Keratinocyte (primary cell): ENCODE measurements at places on chromosomes 13 and 19. TPM values are rescaled to one million over a fixed set of nuclear protein-coding genes. Genes with fewer than 3 reads are reported as not detected.

- H3K4me1 ChIP-seq = no peaks in the 10 kb centered on the region
- no peaks in the 10 kb centered on the region for H3K27me3 ChIP-seq
- no peak overlapping the region for H3K27ac ChIP-seq
- no peaks in the 10 kb centered on the region for H3K36me3 ChIP-seq
Measured at GRCh38 chr19:56668676-56669075, 2.9 kb downstream of the ZNF835 start.

DNA sequence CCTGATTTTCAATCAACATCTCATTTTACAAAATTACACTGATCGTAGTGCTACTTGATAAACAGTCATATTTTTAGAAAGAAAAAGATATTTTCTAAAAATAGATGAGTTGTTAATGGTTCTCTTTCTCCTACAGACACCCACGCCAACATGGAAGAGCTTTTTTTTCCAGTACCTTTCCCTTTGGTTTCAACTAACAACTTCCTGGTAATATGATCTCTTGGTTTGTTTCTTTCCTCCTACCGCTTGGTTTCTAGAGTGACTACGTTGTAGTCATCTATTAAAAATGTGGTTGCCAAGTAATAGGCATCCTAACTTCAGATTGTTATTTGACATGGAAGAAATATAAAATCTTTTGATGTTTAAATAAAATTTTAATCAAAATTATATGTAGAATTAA, 189.0 kb downstream of the LACC1 start:
- no peak for DNase-seq
- H3K27me3 ChIP-seq = no peaks in the 10 kb centered on the region
- no peak overlapping the region for H3K4me3 ChIP-seq
- no peaks in the 10 kb centered on the region for H3K36me3 ChIP-seq
- H3K4me1 ChIP-seq = peaks cover 9% of the 10 kb centered on the region
- peak overlapping the region; percentile 22 for H3K27ac ChIP-seq

GRCh38 chr13:28659621-28659970, 666 bp downstream of the POMP start:
- no peaks in the 10 kb centered on the region for H3K27me3 ChIP-seq
- H3K4me3 ChIP-seq = peak overlapping the region; percentile 76
- H3K36me3 ChIP-seq = peaks cover 20% of the 10 kb centered on the region
- H3K4me1 ChIP-seq = peaks cover 28% of the 10 kb centered on the region
- DNase-seq = no peak

- no peak overlapping the region for H3K4me3 ChIP-seq
- H3K36me3 ChIP-seq = no peaks in the 10 kb centered on the region
- H3K4me1 ChIP-seq = peaks cover 9% of the 10 kb centered on the region
- no peaks in the 10 kb centered on the region for H3K27me3 ChIP-seq
Measured at GRCh38 chr13:20633802-20634201, 66.8 kb downstream of the IFT88 start.

GRCh38 chr19:44990966-44991365, 10.3 kb upstream of the RELB start:
- H3K27me3 ChIP-seq = no peaks in the 10 kb centered on the region
- H3K36me3 ChIP-seq = peaks cover 26% of the 10 kb centered on the region
- H3K27ac ChIP-seq = no peak overlapping the region
- H3K4me1 ChIP-seq = no peaks in the 10 kb centered on the region
- H3K4me3 ChIP-seq = no peak overlapping the region
- DNase-seq = no peak

- no peak for DNase-seq
- H3K27ac ChIP-seq = no peak overlapping the region
- no peaks in the 10 kb centered on the region for H3K27me3 ChIP-seq
- no peak overlapping the region for H3K4me3 ChIP-seq
- no peaks in the 10 kb centered on the region for H3K36me3 ChIP-seq
- H3K4me1 ChIP-seq = no peaks in the 10 kb centered on the region
Measured at GRCh38 chr19:45222724-45223123, 22.5 kb downstream of the EXOC3L2 start.

DNA sequence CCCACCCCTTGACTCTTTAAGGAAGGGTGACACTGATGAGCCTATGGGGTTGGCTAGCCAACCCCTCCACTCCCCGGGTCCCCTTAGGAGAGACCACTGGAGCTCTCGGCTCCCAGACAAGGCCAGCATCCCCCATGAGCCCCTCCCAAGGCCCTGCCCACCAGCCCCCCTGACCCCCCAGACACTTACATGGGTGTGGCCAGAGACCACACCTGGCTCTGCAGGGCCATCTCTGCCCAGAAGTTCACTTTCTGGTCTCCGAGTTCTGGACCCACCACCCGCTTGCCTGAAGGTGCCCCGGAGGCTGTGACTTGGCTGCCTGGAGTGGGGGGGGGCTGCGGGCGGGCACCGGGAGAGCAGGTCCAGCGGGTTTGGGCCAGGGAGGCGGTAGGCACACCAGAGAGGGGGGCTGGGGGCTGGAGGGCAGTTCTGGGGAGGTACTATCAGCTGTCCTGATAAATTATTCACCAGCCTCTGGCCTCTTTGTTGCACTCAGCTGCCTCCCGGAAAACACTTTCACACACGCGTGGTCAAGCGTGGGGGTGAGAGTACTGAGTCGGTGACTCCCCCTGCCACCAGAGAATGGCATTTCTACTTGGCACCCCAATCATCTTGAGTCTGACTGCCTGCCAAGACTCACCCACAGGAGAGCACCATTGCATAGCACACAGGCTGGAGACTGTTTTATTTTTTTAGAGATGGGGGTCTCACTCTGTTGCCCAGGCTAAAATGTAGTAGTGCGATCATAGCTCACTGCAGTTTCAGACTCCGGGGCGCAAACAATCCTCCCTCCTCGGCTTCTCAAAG, at the start of gene PALM3:
Gene PALM3, minus strand, starts transcription at position 326 of the 807 bp plus-strand sequence. Its CDS starts 96 bp downstream, at position 230.
- no peak for DNase-seq
- H3K4me1 ChIP-seq = no peaks in the 10 kb centered on the region
- H3K4me3 ChIP-seq = no peak within 1 kb of the TSS
- H3K36me3 ChIP-seq = no peaks in the 10 kb centered on the region
- H3K27ac ChIP-seq = no peak within 1 kb of the TSS

GRCh38 chr13:27933118-27933517, 13.3 kb downstream of the PDX1 start:
- no peak overlapping the region for H3K4me3 ChIP-seq
- no peak overlapping the region for H3K27ac ChIP-seq
- peaks cover 36% of the 10 kb centered on the region for H3K27me3 ChIP-seq
- no peak for DNase-seq
- H3K36me3 ChIP-seq = no peaks in the 10 kb centered on the region

DNA sequence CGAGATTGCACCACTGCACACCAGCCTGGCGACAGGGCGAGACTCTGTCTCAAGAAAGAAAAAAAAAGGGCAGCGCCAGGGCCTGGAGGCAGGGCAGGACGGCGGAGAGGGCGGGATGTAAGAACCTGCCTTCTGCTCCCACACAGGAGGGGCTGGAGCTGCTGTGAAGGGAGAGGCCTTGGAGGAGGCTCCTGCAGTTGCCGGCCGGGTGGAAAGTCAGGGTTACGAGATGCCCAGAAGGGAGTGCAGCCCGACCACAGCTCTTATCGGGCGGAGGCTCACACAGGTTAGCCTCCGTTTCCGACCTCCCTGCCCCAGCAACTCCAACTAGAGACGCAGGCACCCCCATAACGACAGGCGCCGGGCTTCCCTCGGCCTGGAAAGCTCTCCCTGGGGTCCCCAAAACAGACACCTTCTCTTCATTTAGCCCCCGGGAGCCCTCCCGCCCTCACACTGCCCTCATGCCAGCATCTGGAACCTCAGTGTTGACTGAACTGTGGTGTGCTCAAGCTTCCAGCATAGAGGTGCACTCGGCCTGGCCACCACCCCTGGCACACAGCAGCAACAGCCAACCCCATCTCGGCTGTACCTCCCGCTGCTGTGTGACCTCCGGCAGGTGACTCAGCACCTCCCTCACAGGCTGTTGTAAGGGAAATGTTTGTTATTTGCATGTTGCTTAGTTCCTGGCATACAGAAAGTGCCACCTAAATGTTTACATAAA, 1.4 kb downstream of the PLPP2 start:
- H3K4me1 ChIP-seq = peaks cover 17% of the 10 kb centered on the region
- H3K27ac ChIP-seq = peak overlapping the region; percentile 79
- peak; percentile 57 for DNase-seq

- DNase-seq = no peak
- no peak overlapping the region for H3K4me3 ChIP-seq
- H3K27me3 ChIP-seq = peaks cover 5% of the 10 kb centered on the region
- no peaks in the 10 kb centered on the region for H3K4me1 ChIP-seq
Measured at GRCh38 chr13:33040090-33040489, 23.9 kb downstream of the KL start.

DNA sequence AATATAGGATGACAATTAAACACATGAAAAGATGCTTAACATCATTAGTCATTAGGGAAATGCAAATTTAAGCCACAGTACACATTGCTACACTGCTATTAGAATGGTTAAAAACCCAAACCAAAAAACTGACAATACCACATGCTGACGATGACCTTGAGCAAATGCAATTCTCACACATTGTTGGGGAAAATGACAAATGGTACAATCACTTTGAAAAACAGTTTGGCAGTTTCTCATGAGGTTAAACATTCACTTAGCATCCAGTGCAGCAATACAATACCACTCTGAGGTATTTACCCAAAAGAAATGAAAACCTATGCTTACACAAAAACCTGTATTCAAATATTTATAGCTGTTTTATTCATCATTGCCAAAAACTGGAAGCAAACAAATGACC, 11.3 kb downstream of the FLT3 start:
- no peaks in the 10 kb centered on the region for H3K4me1 ChIP-seq
- H3K27ac ChIP-seq = no peak overlapping the region
- H3K27me3 ChIP-seq = no peaks in the 10 kb centered on the region
- H3K4me3 ChIP-seq = no peak overlapping the region
- DNase-seq = no peak

DNA sequence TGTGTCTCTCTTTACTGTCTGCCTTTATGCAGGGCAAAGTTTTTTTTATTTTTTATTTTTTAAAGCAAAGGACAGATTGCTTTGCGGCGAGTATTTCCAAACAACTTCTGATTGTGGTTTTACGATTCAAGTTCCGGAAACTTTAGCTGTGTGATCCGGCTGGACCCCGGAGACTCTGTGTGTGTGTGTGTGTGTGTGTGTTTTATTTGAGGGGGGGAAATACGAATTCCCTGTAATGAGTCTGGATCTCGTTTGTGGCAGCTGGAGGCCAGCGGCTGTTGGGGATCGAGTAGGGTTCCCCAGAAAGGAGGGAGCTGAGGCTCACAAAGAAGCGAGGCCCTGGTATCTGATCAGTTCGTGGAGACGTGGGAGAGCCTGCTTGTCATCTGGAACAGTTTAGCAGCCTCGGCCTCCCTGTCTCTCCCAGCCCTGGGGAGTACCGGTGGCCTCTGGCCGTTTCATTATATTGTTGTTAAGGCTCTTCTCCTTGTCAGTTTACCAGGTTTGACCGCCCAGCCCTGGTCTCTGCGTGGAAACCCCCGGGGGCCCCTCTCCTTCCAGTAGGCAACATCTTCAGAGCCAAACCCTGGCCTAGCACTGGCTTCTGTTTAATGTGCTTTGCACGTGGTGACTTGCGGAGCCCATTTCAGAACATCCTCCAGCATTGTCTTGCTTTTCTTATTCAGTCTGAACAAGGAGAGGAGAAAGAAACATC, 1.3 kb downstream of the FARP1 start:
- no peaks in the 10 kb centered on the region for H3K36me3 ChIP-seq
- H3K27me3 ChIP-seq = peaks cover 22% of the 10 kb centered on the region
- H3K4me3 ChIP-seq = peak overlapping the region; percentile 77
- no peak overlapping the region for H3K27ac ChIP-seq
- DNase-seq = no peak
- peaks cover 8% of the 10 kb centered on the region for H3K4me1 ChIP-seq

The NLRP7 gene
- 0.03 TPM in 1 of 3 replicates, not detected in the others for polyA plus RNA-seq

The ZNF738 gene
- polyA plus RNA-seq = 5.8 to 8.9 TPM (median 6.7 TPM) in 3 replicates

The GPC6 gene
- polyA plus RNA-seq = 0.42 to 0.49 TPM (median 0.45 TPM) in 3 replicates

The STARD13 gene
- 7.9 to 11.9 TPM (median 8.1 TPM) in 3 replicates for polyA plus RNA-seq

The DCUN1D2 gene
- 6.5 to 9.1 TPM (median 7.8 TPM) in 3 replicates for polyA plus RNA-seq

The RNF17 gene
- polyA plus RNA-seq = not detected in 3 replicates

The CUL4A gene
- polyA plus RNA-seq = 35.8 to 69.3 TPM (median 57.3 TPM) in 3 replicates

The PBX4 gene
- polyA plus RNA-seq = 1.7 to 2.2 TPM (median 2.1 TPM) in 3 replicates

The ZNF793 gene
- 4.3 to 6.8 TPM (median 6.1 TPM) in 3 replicates for polyA plus RNA-seq

The ARRDC5 gene
- not detected in 3 replicates for polyA plus RNA-seq
